Activated naive CD8-positive, alpha-beta T cell treated with anti-CD3 and anti-CD28 coated beads, Interleukin-2, amount 50 U/mL, for 16 hours (primary cell): ENCODE measurements at places on chromosomes 6 and 20.

- DNase-seq, result no peak
These were observed 288.5 kb upstream of the CNR1 start for GRCh38 chr6:88454658-88455057.

DNA sequence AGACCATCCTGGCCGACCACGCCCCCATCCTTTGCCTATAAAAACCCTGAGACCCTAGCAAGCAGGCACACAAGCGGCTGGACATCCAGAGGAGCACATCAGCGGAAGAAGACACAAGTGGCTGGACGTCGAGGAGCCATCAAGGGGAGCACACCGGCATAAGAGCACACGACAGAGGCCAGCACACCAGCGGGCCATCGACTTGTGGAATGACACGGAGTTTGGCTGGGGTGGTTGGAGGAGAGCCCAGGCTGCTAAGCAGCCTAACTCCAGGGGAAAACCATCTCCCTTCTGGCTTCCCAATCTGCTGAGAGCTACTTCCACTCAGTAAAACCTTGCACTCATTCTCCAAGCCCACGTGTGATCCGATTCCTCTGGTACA is 44.8 kb upstream of the BCLAF1 start:
- no peak for DNase-seq

- DNase-seq, result no peak
These were observed 9.9 kb upstream of the ASCC3 start for GRCh38 chr6:100891079-100891478.

GRCh38 chr6:28802417-28803336 is 121.1 kb downstream of the TRIM27 start:
- DNase-seq, result no peak

- no peak for DNase-seq
These were observed 1590.1 kb downstream of the HACE1 start for GRCh38 chr6:103269581-103269980.

- no peak for DNase-seq
These were observed 143.5 kb upstream of the BMP2 start for GRCh38 chr20:6623989-6624388.

DNA sequence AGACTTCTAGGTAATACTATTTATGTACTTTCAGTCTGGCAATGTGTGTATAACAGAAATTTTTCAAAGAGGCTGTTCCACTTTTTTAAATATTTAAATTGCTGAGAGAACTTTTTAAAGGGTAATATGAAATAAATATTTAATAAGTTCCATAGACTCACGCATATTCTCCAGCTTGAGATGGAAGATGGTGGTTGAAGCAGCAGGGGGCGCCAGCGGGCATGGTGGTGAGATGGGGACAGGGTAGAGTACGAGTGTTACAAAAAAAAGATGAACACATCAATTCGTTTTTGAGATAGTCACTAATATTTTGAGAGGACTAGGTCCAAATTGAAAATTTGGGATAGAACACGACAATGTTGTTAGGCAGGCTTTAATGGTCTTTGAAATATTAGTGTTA is 68.4 kb downstream of the RSPO3 start:
- DNase-seq, result peak; percentile 11

DNA sequence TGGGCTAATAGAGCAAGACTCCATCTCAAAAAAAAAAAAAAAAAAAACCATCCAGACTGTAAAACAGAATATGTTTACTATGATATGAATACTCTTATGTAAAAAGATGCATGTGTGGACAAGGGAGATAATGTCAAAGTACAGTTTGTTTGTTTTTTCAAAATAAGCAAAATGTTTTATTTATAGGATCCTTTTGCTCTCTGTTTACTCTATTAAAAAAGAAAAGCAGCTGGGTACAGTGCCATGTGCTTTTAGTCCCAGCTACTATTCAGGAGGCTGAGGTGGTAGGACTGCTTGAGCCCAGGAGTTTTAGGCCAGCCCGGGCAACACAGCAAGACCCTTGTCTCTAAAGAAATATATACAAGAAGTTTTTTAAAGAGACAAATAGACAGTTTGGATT is 38.1 kb downstream of the UQCC1 start:
- no peak for DNase-seq

DNA sequence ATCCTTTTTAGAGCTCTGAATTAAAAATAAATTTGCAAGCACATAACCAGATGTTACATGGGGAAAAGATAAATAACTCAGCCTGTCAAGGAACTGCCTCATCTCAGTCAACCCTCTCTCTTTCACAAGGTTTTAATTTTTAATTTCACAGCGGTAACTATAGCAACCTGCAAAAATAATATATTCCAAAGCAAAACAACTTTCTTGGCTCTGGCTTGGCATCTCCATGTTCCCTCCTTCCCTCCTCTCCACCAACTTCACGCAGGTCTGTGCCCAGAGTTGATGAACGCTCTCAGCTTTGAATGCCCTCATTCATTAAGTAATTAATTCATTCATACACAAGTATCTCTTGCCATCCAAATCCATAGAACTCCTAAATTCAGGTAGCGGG is 32.5 kb upstream of the SIRPA start:
- no peak for DNase-seq

DNA sequence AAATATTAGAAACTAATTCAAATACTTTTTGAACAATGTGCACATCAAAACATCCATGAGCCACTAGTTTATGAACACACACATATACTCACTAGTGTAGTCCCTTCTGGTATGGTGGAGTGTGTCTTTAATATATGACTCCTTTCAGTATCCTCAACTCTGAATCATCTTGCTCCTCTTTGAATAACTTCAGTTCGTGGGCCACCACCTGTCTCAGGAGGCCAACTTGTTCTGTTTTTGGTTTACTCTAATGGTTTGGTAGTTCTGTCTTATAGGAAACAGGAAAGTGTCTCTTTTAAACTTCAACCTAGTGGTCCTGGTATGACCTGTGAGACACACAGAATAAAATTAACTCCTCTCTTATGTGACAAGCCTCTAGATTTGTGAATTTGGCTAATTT is 55.6 kb downstream of the ZNF292 start:
- DNase-seq, result no peak

DNA sequence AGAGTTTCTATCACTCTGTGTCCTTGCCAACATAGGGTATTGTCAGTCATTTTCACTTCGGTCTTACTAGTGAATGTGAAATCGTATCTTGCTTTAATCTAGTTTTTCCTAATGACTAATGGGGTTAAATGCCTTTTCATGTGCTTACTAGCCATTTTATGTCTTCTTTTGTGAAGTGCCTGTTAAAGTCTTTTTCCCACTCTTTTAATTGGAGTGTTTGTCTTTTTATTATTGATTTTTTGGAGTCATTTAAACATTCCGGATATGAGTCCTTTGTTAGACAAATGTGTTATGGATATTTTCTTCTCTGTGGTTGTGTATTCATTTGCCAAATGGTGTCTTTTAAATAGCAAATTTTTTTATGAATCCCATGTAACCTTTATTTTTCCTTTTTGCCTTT is 194.6 kb downstream of the CDH26 start:
- no peak for DNase-seq

DNA sequence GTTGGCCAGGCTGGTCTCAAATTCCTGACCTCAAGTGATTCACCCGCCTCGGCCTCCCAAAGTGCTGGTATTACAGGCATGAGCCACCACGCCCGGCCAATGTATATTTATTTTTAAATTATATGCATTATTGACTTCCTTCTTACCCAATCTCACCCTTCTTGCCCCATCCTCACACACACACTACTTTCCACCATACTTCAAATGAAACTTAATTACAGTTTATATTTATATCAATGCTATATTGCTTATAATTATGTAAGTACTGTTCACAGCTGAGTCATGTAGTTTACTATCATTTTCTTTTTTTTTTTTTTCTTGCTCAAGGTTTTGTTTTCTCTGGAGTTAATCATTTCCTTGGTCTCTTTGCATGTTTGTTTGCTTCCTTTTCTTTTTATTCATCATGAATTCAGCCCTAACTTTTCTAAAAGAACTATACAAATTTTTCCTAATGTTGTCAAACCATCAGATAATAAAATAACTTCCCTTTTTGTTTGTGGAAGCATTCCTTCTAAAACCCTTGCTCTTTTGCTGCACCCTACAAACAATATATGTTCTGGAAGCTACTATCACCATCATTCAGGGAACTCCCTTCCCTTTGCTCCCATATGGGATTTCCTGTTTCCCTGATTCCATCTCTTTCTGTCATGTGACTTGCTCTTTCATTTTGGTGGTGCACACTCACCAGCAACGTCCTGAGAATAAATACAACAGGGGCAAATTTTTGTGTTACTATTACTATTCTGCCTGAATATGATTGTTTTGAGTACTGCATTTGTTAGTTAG is 201.7 kb upstream of the SASH1 start:
- no peak for DNase-seq

DNA sequence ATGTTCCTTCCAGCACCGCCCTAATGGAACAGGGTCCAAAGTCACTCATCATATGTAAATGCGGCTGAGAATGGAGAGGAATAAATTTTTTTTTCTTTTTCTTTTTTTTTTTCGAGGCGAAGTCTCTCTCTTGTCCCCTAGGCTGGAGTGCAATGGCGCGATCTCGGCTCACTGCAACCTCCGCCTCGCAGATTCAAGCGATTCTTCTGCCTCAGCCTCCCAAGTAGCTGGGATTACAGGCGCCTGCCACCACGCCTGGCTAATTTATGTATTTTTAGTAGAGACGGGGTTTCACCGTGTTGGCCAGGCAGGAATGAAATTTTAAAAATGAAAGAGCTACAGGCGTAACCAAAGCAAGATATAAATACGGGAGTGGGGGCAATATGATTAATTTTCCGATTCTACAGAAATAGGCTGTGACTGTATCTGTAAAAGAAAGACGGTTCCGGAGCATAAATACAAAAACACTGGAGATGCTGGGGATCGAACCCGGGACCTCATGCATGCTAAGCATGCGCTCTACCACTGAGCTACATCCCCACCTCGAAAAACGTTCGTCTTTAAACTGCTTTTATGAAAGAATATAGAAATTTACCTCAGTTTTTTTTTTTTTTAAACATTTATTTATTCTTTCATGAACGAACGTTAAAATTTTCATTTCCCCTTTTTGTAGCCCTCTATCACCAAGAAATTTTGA is 132.2 kb downstream of the GPX5 start:
- DNase-seq, result peak; percentile 32

GRCh38 chr6:43901733-43902230 is 131.8 kb downstream of the VEGFA start:
- no peak for DNase-seq

GRCh38 chr6:25882051-25882496 is 8.0 kb upstream of the SLC17A3 start:
- DNase-seq, result no peak

DNA sequence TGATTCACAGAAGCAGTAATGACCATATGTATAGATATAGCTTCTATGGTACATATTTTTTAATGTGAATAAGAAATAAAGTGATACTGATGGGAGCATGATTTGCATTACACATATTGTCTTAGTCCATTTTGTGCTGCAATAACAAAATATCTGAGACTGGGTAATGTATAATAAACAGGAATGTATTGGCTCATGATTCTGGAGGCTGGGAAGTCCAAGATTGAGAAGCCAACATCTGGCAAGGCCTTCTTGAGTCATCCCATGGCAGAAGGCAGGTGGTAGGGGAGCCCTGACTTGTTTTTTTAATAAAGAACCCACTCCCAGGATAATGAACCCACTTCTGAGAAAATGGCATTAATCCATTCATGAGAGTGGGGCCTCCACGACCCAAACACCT is 185.6 kb upstream of the RREB1 start:
- no peak for DNase-seq

GRCh38 chr6:148955441-148955840 is 208.6 kb downstream of the UST start:
- DNase-seq, result no peak

GRCh38 chr6:142009647-142010046 is 123.1 kb upstream of the GJE1 start:
- DNase-seq, result no peak

DNA sequence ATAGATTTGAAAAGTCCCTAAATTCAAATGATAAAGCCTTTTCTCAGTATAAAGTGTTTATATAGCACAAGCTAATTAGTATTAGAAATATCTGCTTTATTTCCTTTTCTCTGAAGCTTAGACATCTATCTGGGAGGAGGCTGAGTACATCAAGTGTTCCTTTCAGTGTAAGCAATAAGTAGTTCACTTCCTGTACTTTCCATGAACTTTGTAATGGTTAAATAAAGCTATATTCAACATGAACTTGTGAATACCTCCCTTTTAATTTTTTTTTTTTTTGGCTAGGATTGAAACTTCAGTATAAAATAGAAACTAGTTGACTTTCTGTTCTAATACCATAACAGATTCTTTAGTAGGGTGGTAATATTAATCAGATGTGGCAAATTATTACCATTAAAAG is 190.9 kb downstream of the CENPW start:
- DNase-seq, result no peak

GRCh38 chr20:11083841-11084240 is 410.0 kb upstream of the JAG1 start:
- DNase-seq, result no peak

GRCh38 chr20:62346398-62347150 is 20.5 kb downstream of the LAMA5 start:
- no peak for DNase-seq

GRCh38 chr20:10521068-10521831 is 86.1 kb downstream of the SLX4IP start:
- DNase-seq, result no peak

DNA sequence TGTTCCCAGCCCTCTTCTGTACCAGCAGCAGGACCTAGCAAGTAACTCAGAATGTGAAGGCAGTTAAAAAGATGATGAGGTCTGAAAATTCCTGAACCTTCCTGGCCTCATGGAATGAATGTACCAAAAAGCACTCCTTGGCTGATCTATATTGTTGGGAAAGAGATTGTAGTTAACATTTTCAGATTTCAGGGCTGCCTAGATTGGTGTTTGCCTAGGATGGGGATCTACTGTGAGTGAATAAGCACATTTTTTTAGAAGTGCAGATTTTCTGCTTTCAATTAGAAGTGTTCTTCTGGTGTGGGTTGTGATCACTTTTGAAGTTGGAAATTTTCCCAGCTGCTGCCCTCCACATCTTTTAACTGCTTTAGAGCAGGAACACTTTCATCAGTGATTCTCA is 6.2 kb downstream of the MYLIP start:
- DNase-seq, result no peak

- DNase-seq, result no peak
These were observed 5.3 kb downstream of the SRF start for GRCh38 chr6:43176423-43176786.

DNA sequence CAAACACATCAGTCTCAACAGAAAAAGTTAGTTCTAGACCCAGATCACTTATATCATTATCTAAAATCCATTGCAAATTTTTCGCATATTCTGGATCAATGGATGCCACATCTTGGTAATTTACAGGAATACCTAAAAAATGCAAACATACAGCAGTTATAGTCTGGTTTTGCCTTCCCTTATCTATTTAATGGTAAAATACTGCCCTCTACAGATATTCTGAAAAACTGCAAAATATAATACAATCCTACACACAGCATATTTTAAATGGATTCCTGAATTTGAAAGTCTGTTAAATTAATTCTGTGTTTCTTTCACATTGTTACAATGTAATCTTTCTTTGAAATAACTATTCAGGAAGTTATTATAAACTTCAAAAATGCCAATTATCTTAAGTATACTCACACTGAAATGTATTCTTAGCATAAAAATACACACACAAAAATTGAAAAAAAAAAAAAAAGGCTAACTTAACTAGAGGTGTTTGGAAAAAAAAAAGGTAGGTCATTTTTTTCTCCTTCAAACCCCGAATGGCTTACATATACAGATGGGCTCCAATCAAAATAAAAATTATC is 88.4 kb downstream of the HACE1 start:
- no peak for DNase-seq

GRCh38 chr20:49831022-49831769 is 18.6 kb downstream of the SLC9A8 start:
- no peak for DNase-seq

- DNase-seq, result no peak
These were observed 79.7 kb downstream of the ARMC2 start for GRCh38 chr6:108927927-108928326.

GRCh38 chr6:68958327-68958726 is 323.2 kb downstream of the ADGRB3 start:
- DNase-seq, result no peak
